C1 segment of cervical spinal cord (tissue), 14 donors: ENCODE measurements at places on chromosomes 12 and 14.

GRCh38 chr14:61638595-61639387 lies 56.5 kb upstream of the HIF1A start:
- DNase-seq = no peak

DNA sequence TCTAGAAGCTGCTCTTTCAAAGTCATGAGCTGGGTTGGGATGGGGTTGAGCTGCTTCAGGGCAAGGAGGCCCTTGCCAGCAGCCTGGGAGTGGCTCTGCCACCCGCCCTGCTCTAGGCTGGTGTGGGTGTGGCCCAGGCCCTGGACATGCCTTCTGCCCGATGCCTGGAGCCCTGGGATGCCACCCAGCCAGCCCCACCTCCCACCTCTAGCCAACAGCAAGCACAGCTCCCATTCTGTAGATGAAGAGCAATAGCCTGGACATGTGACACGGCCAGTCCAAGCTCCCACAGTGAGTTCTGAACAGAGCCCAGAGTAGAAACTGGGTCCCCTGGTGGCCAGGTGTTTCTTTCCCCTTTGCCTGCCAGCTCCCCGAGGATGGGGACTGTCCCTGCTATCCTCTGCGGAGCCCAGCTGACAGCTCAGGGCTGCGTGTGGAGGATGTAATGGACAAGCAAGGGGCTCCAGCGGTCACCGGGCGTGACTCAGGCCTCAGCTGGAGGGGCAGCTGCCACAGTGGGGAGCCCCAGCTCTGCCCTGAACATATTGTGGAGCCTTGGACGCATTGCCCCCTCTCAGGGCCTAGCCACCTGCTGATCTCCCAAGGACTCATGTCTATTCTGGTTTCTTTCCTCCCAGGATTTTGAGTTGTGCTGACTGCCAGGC lies 165.2 kb downstream of the TSPAN9 start:
- DNase-seq = no peak

- DNase-seq = no peak
These were observed 8.1 kb downstream of the DNAI7 start for GRCh38 chr12:25186788-25187402.

DNA sequence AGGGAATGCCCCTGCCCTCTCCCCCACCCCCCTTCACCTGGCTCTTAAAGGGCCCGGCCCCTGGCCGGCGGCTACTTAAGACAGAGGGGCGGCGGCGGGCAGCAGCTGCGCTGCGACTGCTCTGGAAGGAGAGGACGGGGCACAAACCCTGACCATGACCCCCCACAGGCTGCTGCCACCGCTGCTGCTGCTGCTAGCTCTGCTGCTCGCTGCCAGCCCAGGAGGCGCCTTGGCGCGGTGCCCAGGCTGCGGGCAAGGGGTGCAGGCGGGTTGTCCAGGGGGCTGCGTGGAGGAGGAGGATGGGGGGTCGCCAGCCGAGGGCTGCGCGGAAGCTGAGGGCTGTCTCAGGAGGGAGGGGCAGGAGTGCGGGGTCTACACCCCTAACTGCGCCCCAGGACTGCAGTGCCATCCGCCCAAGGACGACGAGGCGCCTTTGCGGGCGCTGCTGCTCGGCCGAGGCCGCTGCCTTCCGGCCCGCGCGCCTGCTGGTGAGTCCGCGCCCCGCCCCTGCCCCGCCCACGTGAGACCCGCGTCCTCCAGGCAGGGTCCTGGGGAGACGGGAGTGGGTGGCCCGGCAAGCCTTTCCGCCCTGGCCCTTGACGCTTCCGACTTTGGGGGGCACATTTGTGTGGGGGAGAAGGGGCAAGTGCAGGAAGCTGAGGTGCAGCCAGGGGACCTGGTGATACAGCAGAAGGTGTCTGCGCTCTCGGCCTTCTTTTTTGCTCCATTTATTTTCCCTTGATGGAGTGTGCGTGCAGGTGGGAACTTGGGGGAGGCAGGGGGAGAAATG lies at the start of gene IGFBP6:
IGFBP6 (plus strand) TSS at position 104 of the 790 bp plus-strand sequence; CDS start at position 155, 51 bp downstream.
- peak; percentile 33 for DNase-seq

GRCh38 chr12:19746471-19746870 lies 307.2 kb downstream of the AEBP2 start:
- no peak for DNase-seq

DNA sequence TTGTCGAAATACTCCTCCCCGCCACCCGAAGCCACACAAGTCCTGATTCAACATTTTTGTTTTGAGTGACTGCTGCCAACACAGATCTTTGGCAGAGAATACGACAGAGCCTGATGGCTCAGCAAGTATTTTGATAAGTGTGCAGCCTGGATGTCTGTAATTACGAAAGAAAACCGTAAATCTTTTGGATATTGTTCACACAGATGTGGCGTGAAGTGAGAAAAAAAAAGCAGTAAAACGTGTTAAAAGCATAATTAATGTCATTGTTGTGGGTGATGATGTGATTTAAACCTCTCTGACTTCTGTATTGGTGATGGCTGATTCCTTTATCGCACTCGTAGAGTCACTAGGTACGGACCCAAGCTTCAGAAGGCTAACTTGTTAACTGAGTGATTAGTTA lies 98.7 kb downstream of the PHETA1 start:
- DNase-seq = no peak

- DNase-seq = no peak
These were observed 13.7 kb downstream of the KTN1 start for GRCh38 chr14:55593698-55594097.

DNA sequence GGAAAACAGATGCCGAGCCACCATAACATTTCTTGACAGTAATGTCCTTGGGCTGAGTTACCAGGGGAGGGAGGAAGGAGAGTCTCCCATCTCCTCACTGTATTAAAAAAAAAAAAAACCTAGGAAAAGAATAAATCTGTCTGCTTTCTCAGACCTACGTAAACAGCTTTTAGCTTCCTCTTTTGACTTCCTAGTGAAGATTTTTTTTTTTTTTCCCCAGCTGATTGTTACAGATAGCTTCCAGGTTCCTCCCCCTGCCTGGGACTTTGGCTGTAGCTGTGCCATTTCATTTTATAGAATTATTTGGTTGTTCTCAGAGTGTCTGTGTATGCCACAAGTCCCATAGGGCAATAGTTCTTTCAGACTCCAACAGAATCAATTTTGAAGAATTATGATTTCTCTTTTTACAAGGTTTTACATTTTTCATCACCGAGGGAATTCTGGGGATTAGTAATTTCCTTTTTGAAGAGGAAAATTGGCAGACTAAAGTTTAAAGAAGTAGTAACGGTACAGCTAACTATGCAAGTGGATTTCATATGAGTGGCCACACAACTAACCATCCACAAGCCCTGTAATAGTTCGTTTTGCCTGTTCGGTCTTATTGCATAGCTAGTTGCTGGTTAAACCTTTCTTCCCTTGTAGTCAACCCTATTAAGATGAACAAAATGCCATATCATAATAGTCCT lies 23.1 kb upstream of the GNS start:
- no peak for DNase-seq
